ENCODE measurements at places on chromosomes 5 and 9. TPM values are rescaled to one million over a fixed set of nuclear protein-coding genes. Genes with fewer than 3 reads are reported as not detected.

NUTM2F gene
- not detected for total RNA-seq

SPINK4 gene
- total RNA-seq, result not detected

HARS1 gene
- total RNA-seq, result 103 TPM

KIAA1958 gene
- total RNA-seq, result 1.4 TPM

OTULINL gene
- total RNA-seq, result 0.58 TPM

TMEM161B gene
- 15.0 TPM for total RNA-seq

AJM1 gene
- 3.1 TPM for total RNA-seq

ANKRD31 gene
- not detected for total RNA-seq

NOXA1 gene
- 0.17 TPM for total RNA-seq

UNC5A gene
- 0.06 TPM for total RNA-seq

APBA1 gene
- 3.1 TPM for total RNA-seq
